Left lung (tissue), 14 donors: ENCODE measurements at places on chromosomes 4 and X.

DNA sequence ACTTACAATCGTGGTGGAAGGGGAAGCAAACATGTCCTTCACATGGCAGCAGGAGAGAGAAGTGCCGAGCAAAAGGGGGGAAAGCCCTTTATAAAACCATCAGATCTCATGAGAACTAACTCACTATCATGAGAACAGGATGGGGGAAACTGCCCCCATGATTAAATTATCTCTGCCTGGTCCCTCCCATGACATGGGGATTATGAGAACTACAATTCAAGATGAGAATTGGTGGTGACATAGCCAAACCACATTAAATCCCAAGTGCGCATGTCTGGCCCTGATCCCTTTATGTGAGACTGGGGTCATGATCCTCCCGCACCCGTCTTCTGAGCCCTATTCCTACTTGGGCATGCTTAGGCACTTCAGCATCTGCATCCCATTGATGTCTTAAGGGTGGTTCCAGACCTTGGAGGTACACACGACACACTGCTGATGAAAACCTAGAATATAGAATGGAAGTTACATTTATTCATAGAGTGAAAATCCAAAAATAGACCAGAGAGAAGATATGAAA lies 116.0 kb downstream of the PTTG2 start:
- no peak for DNase-seq
- no peaks in the 10 kb centered on the region for H3K27me3 ChIP-seq
- H3K4me3 ChIP-seq: no peak overlapping the region
- H3K36me3 ChIP-seq: no peaks in the 10 kb centered on the region

GRCh38 chr4:81506731-81507130 lies 35.0 kb upstream of the RASGEF1B start:
- peaks cover 18% of the 10 kb centered on the region for H3K4me1 ChIP-seq
- no peaks in the 10 kb centered on the region for H3K36me3 ChIP-seq
- H3K4me3 ChIP-seq: no peak overlapping the region
- peak overlapping the region; percentile 88 for H3K27ac ChIP-seq

DNA sequence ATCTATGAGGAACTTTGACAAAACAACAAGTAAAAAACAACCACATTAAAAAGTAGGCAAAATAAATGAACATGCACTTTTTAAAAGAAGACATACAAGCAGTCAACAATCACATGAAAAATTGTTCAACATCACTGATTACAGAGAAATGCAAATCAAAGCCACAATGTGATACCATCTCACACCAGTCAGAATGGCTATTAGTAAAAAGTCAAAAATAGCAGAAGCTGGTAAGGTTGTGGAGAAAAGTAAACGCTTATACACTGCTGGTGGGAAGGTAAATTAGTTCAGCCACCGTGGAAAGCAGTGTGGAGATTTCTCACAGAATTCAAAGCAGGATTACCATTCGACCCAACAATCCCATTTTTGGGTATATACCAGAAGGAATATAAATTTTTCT lies 17.0 kb upstream of the LNX1 start:
- H3K27ac ChIP-seq: no peak overlapping the region
- no peaks in the 10 kb centered on the region for H3K27me3 ChIP-seq
- H3K4me3 ChIP-seq: no peak overlapping the region
- DNase-seq: no peak
- no peaks in the 10 kb centered on the region for H3K36me3 ChIP-seq
- H3K4me1 ChIP-seq: no peaks in the 10 kb centered on the region

DNA sequence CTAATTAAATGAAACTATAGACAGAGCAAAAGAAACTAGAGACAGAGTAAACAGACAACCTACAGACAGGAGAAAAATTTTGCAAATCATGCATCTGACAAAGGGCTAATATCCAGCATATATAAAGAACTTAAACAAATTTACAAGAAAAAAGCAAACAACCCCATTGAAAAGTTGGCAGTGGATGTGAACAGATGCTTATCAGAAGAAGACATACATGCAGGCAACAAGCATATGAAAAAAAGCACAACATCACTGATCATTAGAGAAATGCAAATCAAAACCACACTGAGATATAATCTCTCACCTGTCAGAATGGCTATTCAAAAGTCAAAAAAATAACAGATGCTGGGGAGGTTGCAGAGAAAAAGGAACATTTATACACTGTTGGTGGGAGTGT lies 14.8 kb downstream of the ZNF280C start:
- H3K36me3 ChIP-seq: no peaks in the 10 kb centered on the region
- DNase-seq: no peak
- no peak overlapping the region for H3K4me3 ChIP-seq
- H3K4me1 ChIP-seq: no peaks in the 10 kb centered on the region

DNA sequence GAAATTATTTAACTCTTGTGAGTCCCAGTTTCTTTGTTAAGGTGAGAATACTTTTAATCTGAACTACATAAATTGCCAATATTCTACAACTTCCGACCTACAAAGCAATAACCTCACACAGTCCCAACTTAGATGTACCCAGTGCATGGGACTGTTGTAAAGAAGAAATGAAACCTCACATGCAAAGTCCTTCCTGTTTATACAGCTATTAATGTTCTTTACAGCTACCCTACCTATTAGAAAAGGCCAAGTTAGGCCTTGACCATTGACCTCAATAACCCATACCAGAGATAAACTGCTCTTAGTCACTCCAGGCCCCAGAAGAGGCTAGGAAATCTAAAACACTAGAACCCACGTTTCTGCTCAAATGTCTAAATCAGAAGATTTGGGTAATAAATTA lies 920.1 kb upstream of the TENM3 start:
- H3K4me3 ChIP-seq: no peak overlapping the region
- no peaks in the 10 kb centered on the region for H3K4me1 ChIP-seq
- no peaks in the 10 kb centered on the region for H3K36me3 ChIP-seq
- DNase-seq: no peak
- no peaks in the 10 kb centered on the region for H3K27me3 ChIP-seq

GRCh38 chr4:4270529-4270928 lies 19.4 kb downstream of the LYAR start:
- H3K27ac ChIP-seq: no peak overlapping the region
- H3K27me3 ChIP-seq: no peaks in the 10 kb centered on the region
- no peaks in the 10 kb centered on the region for H3K4me1 ChIP-seq
- DNase-seq: no peak
- H3K4me3 ChIP-seq: no peak overlapping the region
- H3K36me3 ChIP-seq: peaks cover 65% of the 10 kb centered on the region

- H3K36me3 ChIP-seq: no peaks in the 10 kb centered on the region
- H3K27ac ChIP-seq: no peak overlapping the region
- no peaks in the 10 kb centered on the region for H3K4me1 ChIP-seq
- no peak for DNase-seq
- H3K27me3 ChIP-seq: no peaks in the 10 kb centered on the region
- no peak overlapping the region for H3K4me3 ChIP-seq
These were observed 27.8 kb upstream of the WWC2 start for GRCh38 chr4:183071222-183071621.

DNA sequence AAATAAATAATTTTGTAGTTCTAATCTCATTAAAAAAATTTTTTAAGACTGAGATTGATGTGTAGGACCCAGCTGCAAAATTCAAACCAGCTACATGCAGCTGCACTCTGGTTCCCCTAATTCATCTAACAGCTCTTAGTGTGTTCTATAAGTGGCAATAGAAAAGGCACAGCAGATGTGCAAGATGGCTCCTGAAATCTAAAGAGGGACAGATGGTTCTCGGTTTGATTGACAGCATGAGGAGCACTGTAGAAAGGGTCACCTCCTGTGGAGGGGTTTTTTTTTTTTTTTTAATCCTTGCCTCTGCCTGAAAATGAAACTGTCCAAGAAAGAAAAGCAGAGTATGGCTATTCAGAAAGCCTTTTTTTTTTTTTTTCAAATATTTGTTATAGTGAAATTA lies 16.9 kb upstream of the OCIAD1 start:
- no peaks in the 10 kb centered on the region for H3K36me3 ChIP-seq
- H3K27ac ChIP-seq: no peak overlapping the region
- H3K4me1 ChIP-seq: no peaks in the 10 kb centered on the region
- H3K4me3 ChIP-seq: no peak overlapping the region
- no peaks in the 10 kb centered on the region for H3K27me3 ChIP-seq
- DNase-seq: no peak

DNA sequence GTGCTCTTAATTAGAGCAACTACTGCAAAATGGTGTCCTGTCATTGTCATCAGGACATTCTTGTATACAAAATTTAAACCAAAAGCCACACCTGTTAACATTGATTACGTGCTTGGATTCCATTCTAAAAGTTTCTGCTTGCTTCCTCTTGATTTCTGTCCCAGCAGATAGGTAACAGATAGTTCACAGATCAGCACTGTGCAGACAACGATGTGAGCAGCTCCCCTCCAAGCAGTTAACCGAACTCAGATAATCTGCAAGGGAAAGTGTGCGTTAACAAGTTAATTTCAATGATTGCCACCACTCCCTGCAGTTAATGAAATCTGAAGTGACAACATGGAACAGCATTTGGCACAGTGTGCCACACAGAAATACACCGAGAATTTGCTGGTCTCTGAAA lies 54.4 kb upstream of the RELL1 start:
- DNase-seq: no peak
- H3K27me3 ChIP-seq: no peaks in the 10 kb centered on the region
- H3K4me1 ChIP-seq: no peaks in the 10 kb centered on the region
- no peak overlapping the region for H3K4me3 ChIP-seq
- no peaks in the 10 kb centered on the region for H3K36me3 ChIP-seq

- no peak overlapping the region for H3K4me3 ChIP-seq
- no peak for DNase-seq
- H3K27ac ChIP-seq: no peak overlapping the region
- no peaks in the 10 kb centered on the region for H3K4me1 ChIP-seq
These were observed 98.3 kb downstream of the RAPGEF2 start for GRCh38 chr4:159201168-159201567.

DNA sequence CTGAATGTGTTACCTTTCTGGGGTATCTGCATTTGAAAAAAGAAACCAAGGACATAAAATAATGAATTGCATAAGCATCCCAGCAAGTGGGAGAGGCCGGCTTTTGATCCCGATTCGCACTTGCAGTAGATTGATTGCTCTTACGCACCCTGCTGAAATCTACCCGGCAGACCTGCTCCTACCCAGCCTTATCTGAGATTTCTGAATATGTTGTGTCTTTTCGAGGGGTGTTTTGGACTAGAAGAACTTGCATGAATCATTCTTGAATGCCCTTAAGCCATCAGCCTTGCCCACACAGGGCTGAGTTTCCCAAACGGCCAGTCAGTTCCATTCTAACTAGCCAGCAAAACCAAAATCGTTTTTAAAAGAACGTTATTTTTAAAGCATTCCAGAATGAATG lies 174.4 kb upstream of the BCOR start:
- H3K36me3 ChIP-seq: no peaks in the 10 kb centered on the region
- H3K4me3 ChIP-seq: no peak overlapping the region
- H3K4me1 ChIP-seq: peaks cover 7% of the 10 kb centered on the region

- no peak for DNase-seq
- peak overlapping the region; percentile 26 for H3K4me3 ChIP-seq
- H3K4me1 ChIP-seq: no peaks in the 10 kb centered on the region
- no peaks in the 10 kb centered on the region for H3K36me3 ChIP-seq
- peak overlapping the region; percentile 60 for H3K27ac ChIP-seq
These were observed 1.8 kb downstream of the VSIG4 start for GRCh38 chrX:66038115-66038514.

GRCh38 chr4:2478229-2478628 lies 9.3 kb downstream of the RNF4 start:
- H3K36me3 ChIP-seq: peaks cover 17% of the 10 kb centered on the region
- no peak for DNase-seq
- H3K27me3 ChIP-seq: no peaks in the 10 kb centered on the region
- H3K27ac ChIP-seq: no peak overlapping the region
- no peak overlapping the region for H3K4me3 ChIP-seq

GRCh38 chr4:3199653-3200422 lies 49.1 kb upstream of the MSANTD1 start:
- peaks cover 72% of the 10 kb centered on the region for H3K36me3 ChIP-seq
- peak; percentile 54 for DNase-seq
- H3K4me3 ChIP-seq: no peak overlapping the region
- no peaks in the 10 kb centered on the region for H3K27me3 ChIP-seq

GRCh38 chrX:142084611-142085010 lies 120.5 kb downstream of the MAGEC2 start:
- no peaks in the 10 kb centered on the region for H3K27me3 ChIP-seq
- no peak overlapping the region for H3K27ac ChIP-seq
- H3K36me3 ChIP-seq: no peaks in the 10 kb centered on the region
- no peak overlapping the region for H3K4me3 ChIP-seq
- no peak for DNase-seq

GRCh38 chrX:97200454-97200853 lies 316.7 kb downstream of the RPA4 start:
- no peak for DNase-seq
- no peaks in the 10 kb centered on the region for H3K4me1 ChIP-seq
- H3K4me3 ChIP-seq: no peak overlapping the region
- H3K27me3 ChIP-seq: no peaks in the 10 kb centered on the region

GRCh38 chrX:39205467-39205866 lies 404.2 kb downstream of the MID1IP1 start:
- H3K4me3 ChIP-seq: no peak overlapping the region
- H3K36me3 ChIP-seq: no peaks in the 10 kb centered on the region
- H3K4me1 ChIP-seq: no peaks in the 10 kb centered on the region

GRCh38 chrX:45669715-45670340 lies 469.2 kb upstream of the DIPK2B start:
- no peak overlapping the region for H3K27ac ChIP-seq
- peak; percentile 69 for DNase-seq
- H3K27me3 ChIP-seq: peaks cover 5% of the 10 kb centered on the region
- H3K36me3 ChIP-seq: no peaks in the 10 kb centered on the region
- H3K4me3 ChIP-seq: no peak overlapping the region

DNA sequence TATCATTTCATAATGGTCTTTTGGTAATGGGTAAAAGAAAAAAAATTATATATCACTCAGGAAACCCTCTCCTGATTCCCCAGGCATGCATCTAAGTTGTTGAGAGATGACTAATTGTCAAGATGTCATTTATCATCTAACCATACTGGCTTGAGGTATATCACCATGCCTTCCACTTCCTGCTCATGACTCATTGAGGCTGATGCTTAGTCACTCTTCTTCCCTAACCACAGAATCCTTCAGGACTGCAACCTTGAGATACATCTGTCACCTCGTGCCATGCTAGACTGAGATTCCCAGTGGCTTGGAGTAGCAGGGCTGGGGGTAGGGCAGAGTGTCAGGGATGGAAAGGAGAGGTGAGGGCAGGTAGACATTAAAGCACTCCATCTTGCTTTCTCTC lies 782.5 kb upstream of the INTU start:
- no peaks in the 10 kb centered on the region for H3K27me3 ChIP-seq
- DNase-seq: no peak
- no peaks in the 10 kb centered on the region for H3K4me1 ChIP-seq

- H3K27me3 ChIP-seq: no peaks in the 10 kb centered on the region
- no peaks in the 10 kb centered on the region for H3K4me1 ChIP-seq
- no peak overlapping the region for H3K4me3 ChIP-seq
- DNase-seq: no peak
- no peaks in the 10 kb centered on the region for H3K36me3 ChIP-seq
These were observed 282.6 kb downstream of the ADGRA3 start for GRCh38 chr4:22233230-22233629.

GRCh38 chr4:130028552-130028951 lies 932.6 kb downstream of the C4orf33 start:
- DNase-seq: no peak
- H3K4me3 ChIP-seq: no peak overlapping the region
- no peak overlapping the region for H3K27ac ChIP-seq
- H3K27me3 ChIP-seq: no peaks in the 10 kb centered on the region
- no peaks in the 10 kb centered on the region for H3K4me1 ChIP-seq
- no peaks in the 10 kb centered on the region for H3K36me3 ChIP-seq

- H3K27me3 ChIP-seq: no peaks in the 10 kb centered on the region
- H3K36me3 ChIP-seq: no peaks in the 10 kb centered on the region
- DNase-seq: no peak
- H3K27ac ChIP-seq: no peak overlapping the region
- H3K4me1 ChIP-seq: no peaks in the 10 kb centered on the region
These were observed 53.4 kb downstream of the KDR start for GRCh38 chr4:55071951-55072350.

- DNase-seq: no peak
- H3K36me3 ChIP-seq: no peaks in the 10 kb centered on the region
- no peaks in the 10 kb centered on the region for H3K27me3 ChIP-seq
These were observed 39.7 kb downstream of the ITIH6 start for GRCh38 chrX:54758114-54759055.
